ENCODE measurements at places on chromosomes 2 and 18.

GRCh38 chr2:118968042-118968441 lies 26.0 kb downstream of the MARCO start:
- no peak for DNase-seq

DNA sequence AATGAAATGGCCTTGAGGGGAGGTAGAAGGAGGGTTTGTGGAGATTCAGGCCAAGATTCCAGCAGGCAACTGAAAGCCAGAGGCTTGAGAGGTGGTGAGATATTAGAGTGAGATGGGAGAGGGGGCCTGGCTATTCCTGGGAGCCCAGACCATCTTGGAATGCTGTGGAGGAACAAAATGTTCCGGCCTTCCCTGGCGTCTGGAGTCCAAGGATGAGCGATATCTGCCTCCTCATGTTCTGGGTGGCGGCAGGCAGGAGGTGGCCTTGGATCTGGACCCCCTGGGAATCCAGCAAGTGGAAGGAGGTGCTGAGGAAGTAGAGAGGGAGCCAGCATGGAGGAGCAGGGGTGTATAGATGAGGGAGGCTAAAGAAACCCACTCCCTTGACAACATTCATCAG lies 335.9 kb downstream of the CYP26B1 start:
- DNase-seq = no peak

DNA sequence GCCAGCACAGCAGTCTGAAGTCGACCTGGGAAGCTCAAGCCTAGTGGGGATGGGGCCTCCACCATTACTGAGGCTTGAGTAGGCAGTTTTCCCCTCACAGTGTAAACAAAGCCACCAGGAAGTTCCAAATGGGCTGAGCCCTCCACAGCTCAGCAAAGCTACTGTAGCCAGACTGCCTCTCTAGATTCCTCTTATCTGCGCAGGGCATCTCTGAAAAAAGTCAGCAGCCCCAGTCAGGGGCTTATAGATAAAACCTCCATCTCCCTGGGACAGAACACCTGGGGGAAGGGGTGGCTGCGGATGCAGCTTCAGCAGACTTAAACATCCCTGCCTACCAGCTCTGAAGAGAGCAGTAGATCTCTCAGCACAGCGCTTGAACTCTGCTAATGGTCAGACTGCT lies 218.4 kb upstream of the VRK2 start:
- no peak for DNase-seq

GRCh38 chr2:227296671-227297405 lies 28.2 kb upstream of the MFF start:
- no peak for DNase-seq

GRCh38 chr2:215652388-215652787 lies 216.5 kb upstream of the FN1 start:
- DNase-seq = no peak

Measured in G401 (cell line).